ENCODE measurements at places on chromosomes 12 and 14.

GRCh38 chr14:58671436-58671835 lies 33.7 kb downstream of the DACT1 start:
- no peak for DNase-seq

- DNase-seq, result no peak
These were observed 311.9 kb downstream of the DUSP6 start for GRCh38 chr12:89040146-89040964.

GRCh38 chr14:75459099-75459741 lies 31.4 kb downstream of the JDP2 start:
- peak; percentile 78 for DNase-seq

DNA sequence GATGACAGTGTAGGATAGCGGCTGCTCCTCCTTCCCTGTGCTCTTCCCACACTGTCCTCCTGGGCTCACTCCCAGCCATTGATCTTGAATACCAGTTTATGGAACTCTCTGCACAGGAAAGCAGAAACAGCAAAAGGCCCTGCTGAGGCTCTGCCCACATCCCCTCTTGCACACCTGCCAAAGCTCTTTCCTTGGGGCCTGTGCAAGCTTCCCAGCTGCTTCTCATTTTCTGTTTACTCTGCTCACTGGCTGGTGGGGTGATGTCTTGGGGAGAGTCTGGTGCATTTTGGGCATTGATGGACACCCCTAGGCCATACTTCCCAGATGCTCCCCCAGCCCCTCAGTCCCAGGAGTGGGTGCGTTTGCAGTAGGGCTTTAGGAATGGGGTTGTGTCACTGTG lies 361.8 kb downstream of the TMEM121 start:
- no peak for DNase-seq

DNA sequence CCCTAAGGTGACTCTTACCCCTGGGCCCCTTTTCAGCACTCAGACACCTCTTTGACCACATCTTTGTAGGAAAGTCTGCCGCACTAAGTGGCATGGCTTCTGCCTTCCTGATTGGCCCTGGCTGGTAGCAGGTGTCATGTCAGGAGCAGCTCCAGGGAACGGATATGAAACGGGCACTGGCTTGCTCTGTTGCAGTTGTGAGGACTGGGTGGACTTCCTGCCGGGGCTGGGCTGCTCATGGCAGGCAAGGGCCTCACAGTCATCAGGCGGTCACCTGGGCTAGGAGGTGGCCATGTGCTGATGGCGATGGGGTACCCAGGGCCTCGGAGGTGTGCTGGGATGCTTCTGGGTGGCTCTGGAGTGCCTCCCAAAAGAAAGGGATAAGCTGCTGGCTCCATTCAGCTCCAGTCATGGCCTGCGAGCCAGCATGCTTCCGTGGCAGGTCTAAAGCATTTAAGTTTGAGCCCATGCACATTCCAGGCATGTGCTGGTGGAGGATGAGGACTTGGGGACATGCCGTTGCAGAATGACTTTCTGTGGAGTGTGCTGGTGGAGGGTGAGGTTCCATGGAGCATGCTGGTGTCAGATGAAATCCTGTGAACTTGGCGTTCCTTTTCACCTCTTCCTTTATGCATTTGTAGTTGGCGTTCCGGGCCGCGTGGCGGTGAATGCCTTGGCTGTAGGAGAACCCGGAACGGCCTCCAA lies 77.2 kb downstream of the EP400 start:
- no peak for DNase-seq

DNA sequence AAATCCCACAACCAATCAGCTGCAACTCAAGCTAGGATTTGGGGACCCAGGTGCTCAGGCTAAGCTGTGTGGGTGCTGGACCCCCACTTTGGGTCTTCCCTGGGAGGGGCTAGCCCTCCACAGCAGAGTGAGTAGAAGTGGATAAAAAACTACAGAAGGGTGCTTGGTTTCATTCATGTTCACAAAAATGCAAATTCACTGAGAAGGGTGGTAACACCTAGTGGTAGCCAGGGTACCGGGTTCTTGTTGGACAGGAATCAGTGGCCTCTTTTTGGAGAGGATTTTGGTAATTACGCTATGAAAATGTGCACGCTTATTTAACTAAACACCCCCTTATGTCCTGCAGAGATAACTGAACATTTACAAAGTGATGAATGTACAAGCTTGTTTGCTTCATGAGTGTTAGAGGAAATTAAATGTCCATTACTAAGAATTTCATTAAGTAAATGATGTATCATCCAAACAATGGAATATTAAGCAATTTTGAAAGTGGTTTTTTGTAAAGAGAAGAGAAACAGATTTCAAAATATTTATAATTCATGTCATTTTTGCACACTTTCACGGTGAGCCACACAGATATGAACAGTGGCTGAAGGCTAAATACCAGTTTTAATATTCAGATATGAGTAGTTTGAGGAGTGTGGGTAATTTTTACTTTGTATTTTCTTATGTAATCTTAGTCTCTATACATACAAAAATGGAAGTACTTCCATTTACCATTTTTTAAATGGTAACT lies 78.3 kb downstream of the DDX51 start:
- DNase-seq, result no peak

DNA sequence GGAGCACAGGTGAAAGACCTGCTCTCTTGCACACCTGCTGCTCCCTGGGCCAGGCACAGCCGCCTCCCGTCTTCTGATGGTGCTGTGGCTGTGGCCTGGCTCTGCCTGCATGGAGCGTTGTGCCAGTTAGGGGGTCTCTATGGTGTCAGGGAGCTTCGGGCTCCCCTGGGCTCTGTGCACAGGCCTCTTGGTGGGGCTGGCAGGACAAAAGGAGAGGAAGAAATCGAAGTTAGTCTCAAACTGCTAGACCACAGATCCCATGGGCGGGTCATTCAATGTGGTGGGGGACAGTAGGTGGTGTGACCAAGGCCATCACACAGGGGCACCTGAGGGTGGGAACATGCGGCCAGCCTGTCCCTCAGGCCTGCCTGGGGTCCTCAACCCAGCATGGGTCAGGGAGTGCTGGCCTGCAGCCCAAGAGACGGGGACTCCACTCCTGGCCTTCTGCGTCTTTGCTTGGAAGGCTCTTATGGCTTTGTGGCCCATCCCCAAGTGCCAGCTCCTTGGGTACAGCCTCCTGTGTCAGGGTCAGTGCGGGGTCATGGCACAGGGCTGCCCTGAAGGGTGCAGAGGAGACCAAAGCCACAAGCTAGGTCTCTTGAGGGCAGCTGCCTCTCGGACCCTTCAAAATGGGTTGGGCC lies 84.1 kb downstream of the KIF26A start:
- peak; percentile 36 for DNase-seq

DNA sequence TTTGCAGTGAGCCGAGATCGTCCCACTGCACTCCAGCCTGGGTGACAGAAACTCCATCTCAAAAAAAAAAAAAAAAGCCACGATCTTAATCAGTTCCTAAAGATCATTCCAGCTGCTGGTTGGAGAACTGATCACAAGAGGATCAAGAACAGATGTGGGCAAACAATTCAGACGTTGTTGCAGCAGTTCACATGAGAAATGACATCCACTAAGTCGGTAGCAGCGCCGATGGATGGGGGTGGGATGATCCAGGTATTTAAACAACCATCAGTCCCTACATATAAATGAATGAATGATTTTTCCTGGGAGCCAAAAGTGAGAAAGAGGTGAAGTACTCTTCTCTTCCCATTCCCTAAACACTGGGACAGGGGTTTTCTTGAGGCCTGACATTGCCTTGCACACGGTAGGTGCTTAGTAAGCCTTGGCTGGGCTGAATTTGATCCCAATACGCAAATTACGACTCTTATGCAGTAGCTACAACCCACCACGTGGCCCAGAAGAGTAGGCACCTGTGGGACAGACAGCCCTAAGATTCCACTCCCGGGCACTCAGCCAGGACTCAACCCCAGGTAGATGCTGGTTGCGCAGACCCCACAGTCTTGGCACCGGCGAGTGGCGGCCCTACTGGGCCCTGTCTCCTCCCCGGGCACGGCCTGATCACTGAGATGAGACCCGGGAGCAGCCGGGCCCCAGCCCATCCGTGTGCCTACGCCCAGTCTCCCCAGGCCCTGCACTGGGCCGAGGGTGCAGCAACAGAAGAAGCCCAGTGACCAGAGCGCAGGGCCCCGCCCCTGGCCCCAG lies 565 bp downstream of the SPRYD3 start:
- DNase-seq, result no peak

Data from right cardiac atrium (tissue), 5 donors.